ENCODE measurements at places on chromosomes 12 and 14. TPM values are rescaled to one million over a fixed set of nuclear protein-coding genes. Genes with fewer than 3 reads are reported as not detected.

DNA sequence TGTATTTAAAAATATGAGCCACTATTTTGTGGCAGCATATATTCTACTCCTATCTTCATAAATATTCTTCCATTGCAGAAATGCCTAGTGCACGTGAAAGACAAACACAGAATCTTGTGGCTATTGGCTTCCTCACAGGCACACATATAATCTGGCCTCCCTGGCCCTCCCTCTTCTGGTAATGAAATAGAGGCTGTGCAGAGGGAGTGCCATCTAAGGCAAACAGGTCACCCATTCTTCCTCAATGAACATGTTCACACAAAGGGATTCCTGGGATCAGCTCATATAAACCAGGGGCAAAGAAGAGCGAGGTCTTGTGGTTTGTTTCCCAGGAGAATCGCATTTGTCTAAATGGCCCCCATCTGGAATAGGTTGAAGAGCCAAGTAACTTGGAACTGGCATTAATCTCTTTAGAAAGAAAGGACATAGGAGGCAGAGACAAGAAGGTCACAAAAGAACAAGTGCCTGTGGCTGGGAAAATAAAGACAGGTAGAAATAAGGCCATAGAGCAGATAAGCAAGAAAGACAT is 171.6 kb upstream of the PTPRQ start:
- DNase-seq = no peak

DNA sequence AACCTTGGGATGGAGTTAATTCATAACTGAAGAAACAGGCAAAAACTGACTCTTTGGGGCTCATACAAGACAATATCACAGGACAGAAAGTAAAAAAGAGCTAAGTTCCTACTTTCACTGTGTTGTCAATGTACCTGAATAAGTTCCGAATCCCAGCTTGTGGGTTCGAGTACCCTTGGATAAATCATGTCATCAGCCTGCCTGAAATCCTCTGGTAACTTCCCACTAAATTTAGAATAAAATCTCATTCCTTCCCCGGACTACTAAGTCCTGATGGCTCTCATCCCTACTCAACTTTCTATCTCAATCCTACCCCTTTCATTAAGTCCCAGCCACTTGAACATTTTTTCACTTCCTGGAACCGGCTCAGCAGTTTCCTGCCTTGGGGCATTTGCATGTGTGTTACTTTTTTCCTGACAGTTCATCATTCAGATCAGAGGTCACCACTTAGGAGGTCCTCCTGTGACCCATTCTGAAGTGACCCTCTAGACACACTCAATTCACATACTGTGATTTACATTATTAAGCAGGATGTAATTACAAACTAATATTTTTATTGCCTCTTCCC is 12.7 kb downstream of the ERP29 start:
- DNase-seq = peak; percentile 12

GRCh38 chr12:49827401-49828099 is 663 bp downstream of the NCKAP5L start:
- peak; percentile 81 for DNase-seq

DNA sequence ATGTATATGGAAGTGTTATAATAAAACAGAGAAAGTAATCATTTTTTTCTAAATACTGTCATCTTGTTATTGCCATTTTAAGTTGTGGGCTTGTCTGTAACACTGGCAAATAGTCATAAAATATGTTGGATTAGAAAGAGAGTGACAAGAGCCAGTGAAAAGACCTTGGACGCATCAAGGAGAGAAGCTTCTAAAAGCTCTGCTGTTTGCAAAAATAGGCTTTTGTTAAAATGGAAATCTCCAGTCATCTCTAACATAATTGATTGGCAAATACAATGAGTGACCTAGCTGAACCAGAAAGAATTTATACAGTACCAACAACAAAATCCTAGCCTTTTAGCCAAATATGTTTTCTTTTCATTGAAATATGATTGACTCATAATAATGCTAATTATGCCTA is 245.8 kb upstream of the RMST start:
- no peak for DNase-seq

GRCh38 chr12:52166672-52167071 is 25.1 kb downstream of the KRT80 start:
- peak; percentile 73 for DNase-seq

- peak; percentile 64 for DNase-seq
Observed at GRCh38 chr12:98416845-98417244, 98.5 kb upstream of the TMPO start.

GRCh38 chr12:123815968-123816367 is 53.9 kb downstream of the DNAH10 start:
- no peak for DNase-seq

- peak; percentile 55 for DNase-seq
Observed at GRCh38 chr14:103104654-103105452, 10.3 kb downstream of the EXOC3L4 start.

DNA sequence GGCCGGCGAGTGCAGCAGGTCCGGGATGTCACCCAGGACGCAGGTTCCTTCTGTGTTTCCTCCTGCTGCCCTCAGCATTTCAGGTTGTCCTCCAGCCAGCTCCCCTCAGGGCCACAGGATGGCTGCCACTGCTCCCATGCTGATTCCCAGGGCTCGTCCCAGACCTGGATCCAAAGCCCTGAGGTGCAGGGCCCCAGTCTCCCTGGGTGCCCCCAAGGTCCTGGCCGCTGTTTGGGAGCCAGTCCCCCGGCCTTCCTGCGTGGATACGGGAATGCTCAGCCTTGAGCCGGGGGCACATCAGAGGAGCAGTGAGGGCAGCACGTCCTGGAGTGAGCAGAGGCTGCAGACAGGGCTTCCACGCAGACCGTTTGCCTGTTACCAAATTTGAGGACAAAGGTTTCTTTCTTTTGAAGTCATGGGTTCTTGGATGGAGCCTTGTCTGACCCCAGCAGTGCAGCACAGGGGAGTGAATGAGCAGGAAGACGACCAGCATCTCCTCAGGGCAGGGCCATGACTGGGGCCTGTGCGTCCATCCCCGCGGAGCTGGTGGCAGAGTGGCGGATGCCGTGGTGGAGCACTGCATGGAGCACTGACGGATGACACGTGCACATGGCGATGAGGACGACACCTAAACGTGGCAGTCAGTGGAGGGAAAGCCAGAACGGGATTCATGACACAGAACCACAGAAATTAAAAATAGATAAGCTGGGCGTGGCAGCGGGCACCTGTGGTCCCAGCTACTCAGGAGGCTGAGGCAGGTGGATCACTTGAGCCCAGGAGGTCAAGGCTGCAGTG is 12.5 kb upstream of the CACNA2D4 start:
- no peak for DNase-seq

CCDC184 gene
- 2.2 TPM for polyA plus RNA-seq

Measured in GM23248 (cell line).